Stimulated activated CD8-positive, alpha-beta memory T cell treated with anti-CD3 and anti-CD28 coated beads, Interleukin-7, amount 100 ng/mL, for 1 hour (primary cell): ENCODE measurements at places on chromosomes 6 and 20.

DNA sequence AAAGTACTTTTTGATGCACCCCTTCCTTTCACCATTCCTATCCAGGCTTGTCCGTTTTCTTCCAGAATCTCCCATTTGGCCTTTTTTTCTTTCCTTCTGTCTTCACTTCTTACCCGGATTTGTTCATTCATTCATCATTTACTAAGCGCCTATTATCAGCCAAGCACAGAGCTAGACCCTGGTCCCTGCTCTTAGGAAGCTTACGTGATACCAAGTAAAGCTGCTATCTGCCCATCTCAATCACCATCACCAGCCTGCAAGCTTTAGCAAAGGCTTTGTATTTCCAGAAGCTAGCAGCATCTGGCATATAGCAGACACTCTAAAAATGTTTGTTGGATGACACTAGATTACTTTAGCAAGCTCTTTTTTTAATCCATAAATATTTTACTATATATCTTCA is 4.8 kb downstream of the NDRG3 start:
- no peak for DNase-seq

DNA sequence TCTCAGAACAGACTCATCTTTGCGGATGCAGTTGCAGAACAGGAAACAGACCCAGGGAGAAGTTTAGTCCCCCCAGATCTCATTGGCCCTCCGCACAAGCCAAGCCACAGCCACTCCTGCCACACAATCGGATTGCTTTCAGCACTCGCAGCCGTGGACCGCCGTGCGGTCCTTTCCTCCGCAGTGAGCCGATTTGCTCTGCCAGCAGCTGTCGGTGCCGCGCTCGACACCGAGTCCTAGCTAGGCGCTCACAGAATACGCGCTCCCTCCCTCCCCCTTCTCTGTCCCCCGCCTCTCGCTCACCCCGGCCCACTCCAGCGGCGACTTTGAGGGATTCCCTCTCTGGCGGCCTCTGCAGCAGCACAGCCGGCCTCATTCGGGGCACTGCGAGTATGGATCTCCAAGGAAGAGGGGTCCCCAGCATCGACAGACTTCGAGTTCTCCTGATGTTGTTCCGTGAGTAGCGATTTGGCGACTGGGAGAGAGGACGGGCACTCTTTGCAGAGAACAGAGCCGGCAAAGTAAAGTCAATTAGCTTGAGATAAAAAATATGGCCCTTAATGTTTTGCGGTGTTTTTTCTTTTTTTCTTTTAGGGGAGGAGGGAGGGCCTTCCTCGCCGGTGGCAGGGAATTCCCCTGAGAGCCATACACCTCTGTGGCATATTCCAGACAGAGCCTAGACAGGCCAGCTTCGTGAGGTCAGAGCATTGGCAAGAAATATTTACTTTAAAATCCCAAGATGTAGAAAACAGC is at the start of gene LAMP5:
LAMP5 (plus strand) TSS at position 130 of the 753 bp plus-strand sequence; CDS start at position 393, 263 bp downstream.
- DNase-seq = no peak

DNA sequence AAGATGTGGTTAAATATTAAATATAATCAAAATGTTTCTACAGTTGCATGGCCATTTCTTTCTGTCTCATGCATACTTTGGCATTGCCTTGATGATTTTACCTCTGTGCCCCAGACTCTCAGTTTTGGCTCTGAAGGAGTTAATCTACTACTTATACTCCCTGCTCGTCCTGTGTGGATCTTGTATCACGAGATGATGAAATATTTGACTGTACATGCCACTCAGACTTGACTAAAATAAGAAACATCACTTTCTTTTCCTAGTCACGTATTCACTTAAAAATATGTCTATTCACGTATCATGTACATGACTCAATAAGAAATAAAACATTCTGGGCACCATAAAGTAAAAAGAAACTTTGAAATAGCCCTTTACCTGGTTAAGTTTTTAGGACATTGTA is 397.7 kb downstream of the RFPL4B start:
- DNase-seq = no peak

- no peak for DNase-seq
Observed at GRCh38 chr6:939526-940252, 246.8 kb upstream of the EXOC2 start.

- no peak for DNase-seq
Observed at GRCh38 chr6:77298283-77298682, 165.0 kb downstream of the HTR1B start.

DNA sequence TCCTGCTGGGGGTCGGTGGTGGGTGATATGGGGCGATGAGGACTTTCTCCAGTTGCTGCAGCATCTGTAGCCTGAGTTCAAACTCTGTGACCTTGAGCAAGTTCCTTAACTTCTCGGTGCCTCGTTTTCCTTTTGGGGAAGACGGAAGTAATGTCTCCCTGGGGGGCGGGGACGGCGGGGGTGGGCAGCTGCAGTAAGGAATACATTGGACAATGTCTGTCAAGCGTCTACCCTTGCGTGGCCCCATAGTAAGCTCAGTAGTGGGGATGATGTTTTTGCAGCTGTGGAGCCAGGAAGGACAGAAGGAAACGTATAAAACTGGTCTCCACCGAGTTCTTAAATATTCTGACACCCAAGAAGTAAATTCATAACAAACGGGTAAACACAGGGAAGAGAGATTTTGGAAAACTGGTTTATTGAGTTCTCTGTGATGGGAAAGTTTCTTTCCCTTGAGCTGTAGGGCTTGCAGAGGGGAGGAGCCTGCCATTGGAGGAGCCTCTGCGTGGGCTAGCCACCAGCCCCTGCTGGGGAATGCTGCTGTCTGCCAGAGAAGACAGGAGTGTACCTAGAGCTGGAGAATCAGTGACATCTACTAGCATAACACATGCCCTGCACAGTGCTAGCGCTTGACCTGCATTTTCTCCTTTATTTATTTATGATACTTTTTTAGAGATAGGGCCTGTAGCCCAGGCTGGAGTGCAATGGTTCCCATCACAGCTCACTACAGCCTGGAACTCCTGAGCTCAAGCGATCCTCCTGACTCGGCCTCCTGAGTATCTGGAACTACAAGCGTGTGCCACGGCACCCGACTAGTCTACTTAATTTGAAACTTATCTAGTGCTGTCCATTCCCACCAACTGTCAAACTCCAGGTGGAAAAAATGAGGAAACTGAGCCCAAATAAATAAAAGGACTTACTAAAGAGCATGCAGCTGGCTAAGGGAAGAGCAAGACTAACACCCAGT is 1.2 kb upstream of the ACSS1 start:
- no peak for DNase-seq

- DNase-seq = no peak
Observed at GRCh38 chr6:6728169-6728941, 139.8 kb downstream of the LY86 start.

DNA sequence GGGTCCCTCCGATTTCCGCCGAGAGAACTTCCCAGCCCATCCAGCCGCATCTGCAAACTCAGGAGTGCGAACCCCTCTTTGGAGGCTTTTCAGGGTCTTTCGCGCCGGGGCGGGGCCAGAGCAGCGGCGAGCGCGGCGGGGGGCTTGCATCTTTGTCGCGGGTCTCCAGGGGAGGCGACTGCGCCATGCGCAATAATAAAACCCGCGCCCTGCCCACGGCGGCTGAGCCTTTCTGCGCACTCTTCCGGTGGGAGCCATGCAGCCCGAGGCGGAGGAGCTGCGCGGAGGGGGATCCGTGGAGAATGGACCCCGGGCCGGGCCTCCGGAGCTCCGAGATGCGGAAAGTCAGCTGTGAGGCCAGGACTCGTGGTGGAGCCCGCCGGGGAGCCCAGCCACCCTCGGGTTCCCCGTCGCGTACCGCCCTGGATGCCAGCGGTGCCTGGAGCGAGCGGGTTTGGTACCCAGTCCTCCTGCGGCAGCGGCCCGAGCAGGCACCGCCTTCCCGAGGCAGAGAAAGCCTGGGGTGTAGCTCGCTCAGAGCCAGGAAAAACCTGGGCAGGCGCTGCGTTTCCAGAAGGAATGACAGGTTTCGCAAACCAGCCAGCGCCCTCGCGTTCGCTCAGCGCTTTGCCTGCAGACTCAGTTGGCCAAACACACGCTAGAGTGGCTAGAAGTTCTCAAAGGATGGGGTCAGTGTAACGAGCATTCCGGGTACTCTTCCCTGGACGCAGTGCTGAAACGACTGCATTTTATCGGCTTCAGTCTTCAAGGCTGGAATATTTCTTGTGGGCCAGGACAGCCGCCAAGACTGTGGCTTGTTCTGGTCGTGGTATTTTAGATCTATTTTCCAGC is 1.2 kb downstream of the AKAP12 start:
- no peak for DNase-seq

DNA sequence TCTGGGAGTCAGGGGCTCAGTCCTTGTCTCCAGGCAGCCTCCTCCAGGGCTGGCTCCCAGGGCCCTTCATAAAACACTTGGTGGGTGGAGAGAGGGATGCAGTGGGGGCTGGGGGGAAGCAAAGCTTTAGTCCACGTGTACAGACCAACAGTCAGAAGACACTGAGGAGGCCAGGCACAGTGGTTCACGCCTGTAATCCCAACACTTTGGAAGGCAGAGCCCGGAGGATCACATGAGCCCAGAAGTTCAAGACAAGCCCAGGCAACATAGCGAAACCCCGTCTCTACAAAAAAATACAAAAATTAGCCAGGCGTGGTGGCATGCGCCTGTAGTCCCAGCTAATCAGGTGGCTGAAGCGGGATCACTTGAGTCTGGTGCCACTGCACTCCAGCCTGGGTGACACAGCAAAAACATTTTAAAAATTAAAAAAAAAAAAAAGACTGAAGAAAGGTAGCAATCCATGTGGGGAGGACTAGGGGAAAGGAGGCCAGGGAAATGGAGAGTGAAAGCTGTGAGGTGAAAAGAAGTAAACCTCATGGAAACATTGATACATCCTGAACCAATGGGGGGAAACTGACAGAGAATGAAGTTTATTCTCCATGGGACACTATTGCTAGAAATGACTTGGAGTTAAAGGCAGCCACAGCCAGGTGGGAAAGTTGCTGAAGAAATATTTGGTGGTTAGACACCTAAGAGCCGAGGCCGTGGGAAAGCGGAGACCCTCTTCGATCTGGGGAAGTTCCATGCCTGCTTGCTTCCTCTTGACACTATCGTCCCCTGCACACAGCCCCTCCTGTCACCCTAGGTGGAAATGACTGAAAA is 35.4 kb downstream of the PIM1 start:
- DNase-seq = no peak

DNA sequence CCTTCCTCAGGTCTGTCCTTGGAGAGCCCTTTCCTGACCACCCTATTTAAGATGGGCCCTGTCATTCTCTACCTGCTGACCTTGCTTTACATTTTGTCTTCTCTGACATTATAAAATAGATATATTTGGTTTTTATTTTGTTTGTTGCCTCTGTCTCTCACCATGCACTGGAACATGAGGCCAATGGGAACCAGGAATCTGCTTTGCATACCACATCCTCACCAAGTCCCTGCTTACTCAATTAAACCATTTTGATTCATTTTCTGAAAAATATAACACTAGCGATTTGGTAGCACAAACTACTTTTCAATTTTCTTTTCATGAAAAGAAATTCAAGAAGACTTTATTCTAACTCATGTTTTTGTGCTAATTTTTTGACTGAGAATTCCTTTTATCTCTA is 32.8 kb upstream of the POPDC3 start:
- DNase-seq = no peak

GRCh38 chr20:37229357-37229756 is 32.3 kb downstream of the GHRH start:
- no peak for DNase-seq

- DNase-seq = no peak
Observed at GRCh38 chr20:50924261-50924920, 6.8 kb downstream of the ADNP start.

DNA sequence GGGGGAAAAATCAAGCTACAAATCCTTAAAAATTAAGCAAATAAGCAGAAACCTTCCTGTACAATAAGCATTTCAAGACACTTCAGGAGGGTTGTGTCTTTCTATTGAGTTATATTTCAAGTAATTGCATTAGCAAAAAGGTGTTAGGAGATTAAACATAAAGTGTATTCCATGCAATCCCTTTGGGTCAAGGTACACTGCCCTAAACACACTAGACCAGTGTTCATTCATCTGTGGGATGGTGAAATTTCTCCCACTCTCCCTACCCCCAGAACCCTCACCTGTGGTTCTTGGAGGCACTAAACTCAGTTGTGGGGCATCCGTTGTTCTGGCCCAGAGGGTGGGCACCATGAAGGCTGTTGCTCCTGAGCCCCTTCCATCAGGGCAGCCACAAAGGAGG is 205.1 kb upstream of the SGK1 start:
- DNase-seq = no peak

DNA sequence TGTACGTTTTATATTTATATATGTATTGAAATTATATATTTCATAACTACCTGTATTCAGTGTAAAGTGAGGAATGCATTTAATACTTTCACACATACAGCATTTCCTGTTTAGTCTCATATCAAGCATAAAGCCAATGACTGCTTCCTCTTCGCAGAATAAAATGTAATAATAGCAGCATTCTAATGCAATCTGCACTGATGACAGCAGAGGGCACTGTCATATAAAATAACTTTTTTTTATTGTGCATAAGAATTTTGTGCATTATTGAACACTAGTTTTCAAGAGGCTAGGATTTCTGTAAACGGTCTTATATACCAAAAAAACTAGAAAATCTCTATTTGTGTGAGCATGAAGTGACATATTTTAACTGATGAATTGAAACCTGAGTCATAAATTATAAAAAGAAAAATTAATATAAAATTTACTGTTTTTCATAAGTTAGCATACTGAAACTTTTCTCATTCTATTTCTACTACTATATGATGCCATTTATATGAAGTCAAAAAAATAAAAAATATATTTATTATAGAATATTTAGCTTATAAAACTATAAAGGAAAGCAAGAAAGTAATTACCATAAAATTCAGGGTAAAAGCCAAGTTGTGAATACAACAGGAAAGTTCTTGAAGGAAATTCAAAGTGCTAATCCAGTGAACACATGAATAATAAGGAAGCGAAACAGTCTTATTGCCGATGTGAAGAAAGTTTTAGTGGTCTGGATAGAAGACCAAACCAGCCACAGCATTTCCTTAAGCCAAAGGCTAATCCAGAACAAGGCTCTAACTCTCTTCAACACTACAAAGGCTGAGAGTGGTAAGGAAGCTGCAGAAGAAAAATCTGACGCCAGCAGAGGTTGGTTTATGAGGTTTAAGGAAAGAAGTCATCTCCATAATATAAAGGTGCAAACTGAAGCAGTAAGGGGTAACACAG is 36.3 kb downstream of the RNF146 start:
- DNase-seq = no peak

DNA sequence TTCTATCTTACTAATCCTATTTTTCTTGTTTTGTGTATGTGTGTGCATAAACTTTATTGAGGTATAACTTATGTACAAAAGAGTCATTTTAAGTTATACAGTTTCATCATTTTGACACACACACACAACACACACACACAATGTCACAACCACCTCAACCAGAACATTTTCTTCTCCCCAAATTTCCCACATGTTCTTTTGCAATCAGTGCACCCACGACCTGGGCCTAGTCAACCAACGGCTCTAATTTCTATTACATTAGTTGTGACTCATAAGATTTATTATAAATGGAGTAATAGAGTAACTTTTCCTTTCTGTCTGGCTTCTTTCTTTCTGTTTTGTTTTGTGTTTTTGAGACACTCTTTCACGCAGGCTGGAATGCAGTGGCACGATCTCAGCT is 9.8 kb upstream of the POM121L2 start:
- no peak for DNase-seq

GRCh38 chr6:129607581-129608186 is 102.3 kb downstream of the ARHGAP18 start:
- DNase-seq = no peak
